ENCODE measurements at places on chromosomes 7 and 10.

GRCh38 chr10:77282163-77282562 lies 355.4 kb downstream of the KCNMA1 start:
- DNase-seq = no peak

DNA sequence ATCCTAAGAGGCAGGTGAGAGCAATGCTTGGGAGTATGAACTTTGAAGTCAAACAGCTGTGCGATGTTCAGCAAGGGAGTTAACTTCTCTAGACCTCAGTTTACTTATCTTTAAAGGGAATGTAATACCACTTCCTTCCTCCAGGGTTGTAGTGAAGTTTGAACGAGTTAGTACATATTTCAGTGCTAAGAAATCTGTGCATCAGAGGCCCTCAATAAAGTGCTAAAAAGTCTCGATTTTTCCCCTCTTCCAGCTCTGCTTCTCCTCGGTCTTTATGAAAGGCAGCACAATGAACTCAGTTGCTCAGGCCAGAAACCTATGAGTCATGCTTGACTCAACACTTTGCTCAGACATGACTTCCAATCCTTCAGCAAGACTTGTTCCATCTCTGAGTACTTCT lies 418.9 kb downstream of the MDFIC start:
- DNase-seq = no peak

GRCh38 chr10:97584060-97584797 lies at the start of gene HOGA1:
Gene HOGA1, plus strand, starts transcription at chr10:97584389. Its CDS starts 315 bp downstream, at chr10:97584704.
- no peak for DNase-seq

DNA sequence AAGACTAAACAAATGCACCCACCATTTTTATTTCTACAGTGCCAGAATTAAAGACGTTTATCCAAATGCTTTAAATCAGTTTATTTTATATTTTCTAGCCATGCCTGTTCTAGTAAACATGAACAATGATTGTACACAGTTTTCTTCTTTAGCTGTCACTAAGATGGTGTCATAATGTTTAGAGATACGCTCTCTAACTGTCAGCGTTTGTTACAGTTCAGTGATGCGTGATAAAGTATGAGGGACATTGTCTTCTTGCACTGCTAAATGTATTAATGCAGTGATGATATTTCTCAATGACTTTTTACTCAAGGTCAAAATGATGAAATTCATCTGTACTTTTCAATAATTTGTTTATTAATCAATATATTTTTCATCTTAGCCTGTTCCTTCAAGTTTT lies 513.6 kb downstream of the ATRNL1 start:
- DNase-seq = no peak

GRCh38 chr7:27435461-27435860 lies 192.9 kb downstream of the EVX1 start:
- DNase-seq = no peak

DNA sequence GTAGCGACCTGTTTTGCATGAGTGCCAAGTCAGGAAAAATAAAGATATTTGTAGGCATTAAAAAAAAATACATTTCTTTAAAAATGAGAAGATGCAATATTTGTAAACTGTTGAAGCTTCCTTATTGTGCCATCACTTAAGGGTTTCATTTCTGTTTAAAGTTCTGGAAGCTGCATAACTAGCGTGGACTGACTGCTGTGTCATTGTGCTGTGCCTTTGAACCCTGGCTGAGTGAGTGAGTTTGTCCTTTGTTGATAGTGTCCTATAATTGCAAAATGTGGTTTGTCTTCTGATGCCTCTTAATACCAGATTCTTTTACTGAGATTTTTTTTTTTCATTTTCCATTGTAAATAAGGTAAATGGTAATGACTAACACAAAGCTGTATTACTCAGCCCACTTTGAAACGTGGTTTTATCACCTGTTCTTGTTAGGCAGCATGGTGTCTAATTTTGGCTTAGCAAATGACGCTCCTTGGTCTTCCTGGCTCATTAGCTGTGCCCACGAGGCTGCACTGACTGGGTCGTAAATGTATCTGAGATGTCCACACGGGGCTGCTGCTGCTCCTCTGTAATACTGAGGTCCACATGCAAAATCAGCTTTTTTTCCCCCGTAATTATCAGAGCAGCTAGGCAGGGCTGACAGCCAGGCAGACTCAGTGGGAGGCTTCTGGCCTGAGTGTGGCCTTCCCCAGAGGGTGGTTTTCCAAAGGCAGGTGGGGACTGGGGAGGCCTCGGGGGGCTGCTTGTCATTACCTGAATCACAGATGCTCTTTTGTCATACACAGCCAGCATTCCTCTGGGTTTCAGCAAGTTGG lies 14.8 kb downstream of the ZSCAN25 start:
- DNase-seq = no peak

DNA sequence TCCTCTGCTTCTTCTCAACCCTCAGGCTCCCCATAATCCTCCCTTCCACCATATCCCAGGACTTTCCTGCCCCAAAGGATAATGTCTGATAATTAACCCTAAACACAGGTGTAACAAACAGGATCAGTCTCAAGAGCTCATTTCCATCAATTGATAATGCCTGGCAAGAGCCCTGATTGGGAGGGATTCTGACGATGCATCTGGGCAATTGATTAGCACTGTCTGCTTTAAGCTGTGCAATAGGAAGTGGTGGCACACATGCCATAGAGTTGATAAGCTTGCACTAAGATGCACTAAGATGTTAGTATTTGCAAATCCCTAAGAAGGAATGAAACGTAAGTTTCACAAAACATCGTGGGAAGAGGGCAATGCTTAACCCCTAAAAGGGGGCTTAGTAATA lies 27.4 kb upstream of the EGR2 start:
- DNase-seq = no peak

- DNase-seq = no peak
Measured at GRCh38 chr7:36175886-36176285, 22.8 kb downstream of the EEPD1 start.

GRCh38 chr7:155858521-155859061 lies 46.3 kb upstream of the SHH start:
- DNase-seq = no peak

DNA sequence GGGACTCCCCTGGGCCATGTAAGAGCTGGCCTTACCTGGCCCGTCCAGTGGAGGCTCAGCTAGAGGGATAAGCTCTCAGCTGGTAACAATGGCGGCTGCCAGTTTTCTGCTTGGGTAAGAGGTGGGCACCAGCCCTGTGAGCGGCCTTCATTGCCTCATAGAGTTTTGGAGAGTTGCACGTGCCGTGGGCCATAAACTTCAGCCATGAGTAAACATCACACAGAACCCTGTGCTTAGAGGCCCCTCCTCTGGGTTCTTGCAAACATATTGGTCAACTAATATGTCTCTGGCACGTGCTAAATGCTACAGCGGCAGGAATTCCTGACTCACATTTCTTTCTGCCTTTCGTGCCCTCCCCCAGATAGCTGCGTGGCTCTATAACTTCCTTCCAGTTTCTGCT lies 103.9 kb upstream of the LEP start:
- DNase-seq = no peak

- DNase-seq = no peak
Measured at GRCh38 chr7:158741294-158741666, 36.7 kb upstream of the NCAPG2 start.

DNA sequence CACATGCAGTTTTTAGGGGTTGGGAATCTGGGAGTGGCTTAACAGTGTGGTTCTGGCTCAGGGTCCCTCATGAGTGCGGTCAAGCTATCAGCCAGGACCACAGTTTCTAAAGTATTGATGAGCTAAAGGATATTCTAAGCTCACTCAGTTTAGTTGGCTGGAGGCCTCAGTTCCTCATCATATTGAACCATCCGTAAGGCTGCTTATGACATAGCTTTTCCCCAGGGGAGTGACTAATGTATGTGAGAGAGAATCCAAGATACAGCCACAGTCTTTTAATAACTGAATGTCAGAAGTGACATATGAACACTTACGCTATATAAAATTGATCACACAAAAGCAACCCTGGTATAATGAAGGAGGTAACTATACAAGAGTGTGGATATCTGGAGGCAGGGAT lies 245.3 kb downstream of the POLR1F start:
- no peak for DNase-seq

DNA sequence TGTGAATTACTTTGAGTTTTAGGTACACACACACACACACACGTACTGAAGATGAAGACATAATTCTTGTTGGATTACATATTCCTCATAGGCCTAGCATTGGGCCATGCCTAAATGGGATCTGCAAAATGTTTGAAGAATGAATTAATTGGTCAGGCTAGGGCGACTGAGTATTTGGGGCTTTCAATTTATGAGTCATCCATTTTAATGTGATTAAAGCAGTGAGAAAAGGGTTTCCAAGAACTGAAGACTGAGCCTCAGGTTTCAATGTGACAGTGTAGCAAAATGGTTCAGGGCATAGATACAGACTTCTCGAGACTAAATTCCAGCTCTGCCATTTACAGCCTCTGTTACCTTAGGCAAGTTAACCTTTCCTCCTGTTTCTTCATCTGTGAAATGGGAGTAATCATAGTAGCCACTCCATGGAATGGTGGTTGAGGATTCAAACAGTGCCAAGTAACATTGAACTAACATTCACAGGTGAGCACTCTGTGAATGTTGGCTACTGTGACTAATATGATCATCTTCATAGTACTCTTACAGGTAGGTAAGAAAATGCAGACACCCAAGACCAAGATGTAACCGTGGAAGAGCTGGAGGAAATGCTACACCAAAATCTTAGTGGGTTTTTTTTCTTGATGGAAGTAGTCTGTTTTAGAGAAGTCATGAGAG lies 7.6 kb downstream of the BPGM start:
- no peak for DNase-seq

DNA sequence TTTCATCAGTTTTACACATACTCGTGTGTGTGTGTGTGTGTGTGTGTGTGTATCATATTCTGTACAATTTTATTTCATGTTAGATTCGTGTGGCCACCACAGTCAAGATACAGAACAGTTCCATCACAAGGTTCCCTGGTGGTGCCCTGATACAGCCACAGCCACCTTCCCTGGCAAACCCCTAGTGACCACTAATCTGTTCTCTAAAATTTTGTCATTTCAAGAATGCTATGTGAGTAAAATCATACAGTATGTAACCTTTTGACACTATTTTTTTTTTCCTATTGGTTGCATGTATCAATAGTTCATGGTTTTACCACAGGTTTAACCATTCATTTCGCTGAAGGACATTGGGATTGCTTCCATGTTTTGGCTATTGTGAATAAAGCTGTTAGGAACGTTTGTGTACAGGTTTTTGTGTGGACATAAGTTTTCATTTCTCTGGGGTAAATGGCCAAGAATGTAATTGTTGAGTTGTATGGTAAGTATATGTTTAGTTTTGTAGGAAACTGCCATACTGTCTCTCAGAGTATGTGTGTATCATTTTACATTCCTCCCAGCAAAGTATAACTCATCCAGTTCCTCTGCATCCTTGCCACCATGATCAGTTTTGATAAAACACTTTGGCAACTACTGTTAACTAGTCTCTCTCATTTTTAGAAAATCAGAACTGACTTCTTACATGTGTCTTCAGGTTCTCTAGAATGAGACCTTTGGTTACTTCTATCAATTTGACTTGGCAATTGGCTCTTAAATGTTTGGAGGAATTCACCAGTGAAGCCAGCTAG lies 20.6 kb downstream of the KLHDC10 start:
- DNase-seq = no peak

GRCh38 chr7:128859232-128860157 lies 3.2 kb upstream of the ATP6V1F start:
- no peak for DNase-seq

DNA sequence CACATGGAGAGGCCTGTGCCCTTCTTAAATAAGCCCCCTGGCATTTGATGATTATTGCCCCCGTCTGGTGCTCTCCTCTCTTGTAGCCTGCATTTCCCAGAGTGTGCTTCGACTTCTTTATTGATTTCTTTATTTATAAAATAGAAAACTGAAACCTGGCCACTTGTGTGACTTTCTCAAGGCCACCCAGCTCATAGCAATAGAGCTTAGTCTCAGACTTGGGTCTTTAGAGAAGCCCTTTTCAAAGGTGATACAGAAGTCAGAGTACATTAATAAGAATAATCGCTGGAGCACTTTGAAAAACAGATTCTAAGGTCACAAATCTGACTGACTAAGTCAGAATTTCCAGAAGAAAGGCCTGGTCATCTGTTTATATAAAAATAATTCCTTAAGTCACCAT lies 86.6 kb downstream of the NOC3L start:
- no peak for DNase-seq

DNA sequence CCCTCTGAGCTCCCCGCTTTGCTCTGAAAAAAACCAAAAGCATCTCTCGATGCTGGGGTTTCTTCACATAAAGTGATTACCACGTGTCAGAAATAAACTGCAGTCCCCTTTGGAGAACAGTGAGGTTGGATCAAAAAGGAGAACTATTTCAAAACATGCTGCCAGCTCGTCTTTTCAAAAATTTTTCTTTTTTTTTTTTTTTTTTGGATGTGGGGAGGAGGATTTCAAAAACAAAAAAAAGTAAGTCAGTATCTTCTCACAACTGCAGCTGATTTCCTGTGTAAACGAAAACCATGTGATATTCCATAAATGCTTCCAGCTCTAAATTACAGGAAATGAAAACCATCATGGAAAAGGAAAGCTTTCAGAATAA lies 155.0 kb upstream of the LYZL2 start:
- no peak for DNase-seq

GRCh38 chr7:137977173-137977572 lies 24.7 kb downstream of the CREB3L2 start:
- DNase-seq = no peak

DNA sequence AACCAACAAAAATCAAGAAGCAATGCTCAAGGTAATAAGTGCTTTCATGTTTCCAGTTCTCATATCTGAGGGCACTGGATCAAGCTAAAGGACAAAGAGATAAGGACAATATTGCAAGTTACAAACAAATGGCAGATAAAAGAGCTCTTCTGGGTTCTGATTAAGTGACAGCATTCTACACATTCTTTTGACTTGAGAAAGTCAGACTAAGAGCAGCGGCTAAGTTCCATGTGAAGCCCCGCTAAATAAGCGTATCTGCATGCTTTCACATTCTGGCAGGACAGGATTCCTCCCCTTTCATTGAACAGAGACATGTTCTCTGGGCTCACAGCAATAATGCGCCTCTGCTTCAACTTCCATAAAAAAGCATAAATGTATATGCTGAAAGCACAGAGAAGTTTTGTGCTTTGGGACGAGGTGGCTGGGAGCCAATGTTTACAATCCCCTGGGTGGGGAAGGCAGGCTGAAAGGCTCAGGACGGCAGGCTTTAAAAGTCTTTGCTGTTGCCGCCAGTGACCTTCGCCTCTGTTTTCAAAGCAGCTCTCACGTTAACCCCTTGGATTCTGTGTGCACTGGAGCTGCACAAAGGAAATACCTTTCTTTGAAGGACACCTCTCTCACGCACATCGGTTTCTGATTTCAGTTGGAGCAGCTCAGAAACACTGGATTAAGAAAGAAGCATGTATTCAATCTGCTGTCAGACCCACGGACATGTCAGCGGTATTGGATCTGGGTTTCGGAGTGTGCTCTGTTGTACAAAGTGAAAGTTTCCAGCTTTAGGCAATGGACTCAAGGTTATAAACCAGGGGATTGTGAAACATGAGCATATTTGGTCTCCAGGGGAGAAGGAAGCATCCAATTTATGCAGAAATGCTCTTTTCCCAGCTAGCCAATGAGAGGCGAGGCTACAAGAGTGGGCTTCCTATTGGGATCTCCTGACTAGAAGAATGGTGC lies 105.4 kb upstream of the FAM133B start:
- DNase-seq = no peak
